ENCODE measurements at places on chromosomes 1 and 21.

GRCh38 chr21:25963181-25963580 is 207.4 kb downstream of the APP start:
- DNase-seq = no peak

GRCh38 chr1:107430540-107431228 is 289.8 kb downstream of the NTNG1 start:
- DNase-seq = no peak

GRCh38 chr21:18499761-18500376 is 96.3 kb upstream of the TMPRSS15 start:
- peak; percentile 38 for DNase-seq

DNA sequence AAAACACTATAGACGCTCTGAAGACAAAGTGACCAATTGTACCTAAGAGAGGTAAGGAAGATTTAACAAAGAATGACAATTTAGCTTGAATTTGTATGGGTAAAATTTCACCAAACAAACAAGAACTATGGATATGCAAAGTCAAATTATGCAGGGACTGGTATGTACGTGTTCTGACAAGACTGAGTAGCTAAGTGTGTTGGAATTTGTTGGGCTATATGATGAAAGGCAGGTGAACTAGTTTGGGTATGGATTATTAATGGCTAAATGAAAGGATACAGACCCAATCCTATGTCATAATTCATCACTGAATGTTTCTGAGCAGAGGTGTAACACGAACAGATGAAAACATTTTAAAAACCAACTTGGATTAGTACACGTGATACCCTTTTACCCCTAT is 7.6 kb downstream of the DNTTIP2 start:
- DNase-seq = no peak

GRCh38 chr1:13892671-13893325 is 192.8 kb downstream of the PRDM2 start:
- DNase-seq = no peak

GRCh38 chr1:155010211-155010918 is 7.8 kb downstream of the ZBTB7B start:
- DNase-seq = no peak
